Fibroblast of lung (primary cell): ENCODE measurements at places on chromosomes 3 and 15. TPM values are rescaled to one million over a fixed set of nuclear protein-coding genes. Genes with fewer than 3 reads are reported as not detected.

GRCh38 chr15:99486371-99487336 is 79.1 kb upstream of the MEF2A start:
- peak; percentile 86 for DNase-seq

DNA sequence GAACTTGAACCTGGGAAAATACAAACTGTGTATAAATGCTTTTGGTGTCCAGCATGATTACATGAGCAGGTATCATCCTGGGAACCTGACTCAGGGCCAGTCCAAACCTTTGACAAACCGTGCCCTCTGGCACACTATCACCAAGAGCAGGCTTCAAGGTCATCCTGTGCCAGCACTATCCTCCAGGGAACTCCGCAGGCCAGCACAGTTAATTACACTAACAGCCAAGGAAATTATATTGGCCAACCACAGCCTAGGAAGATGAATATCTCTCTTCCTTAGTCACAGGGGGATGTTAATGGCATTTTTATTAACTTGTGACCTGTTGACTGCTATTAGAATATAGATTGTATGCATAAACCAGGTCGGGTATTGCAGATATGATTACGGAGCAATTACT is 262.0 kb downstream of the TUSC7 start:
- DNase-seq: no peak

GRCh38 chr3:128287216-128287615 is 133.9 kb downstream of the EEFSEC start:
- no peak for DNase-seq

DNA sequence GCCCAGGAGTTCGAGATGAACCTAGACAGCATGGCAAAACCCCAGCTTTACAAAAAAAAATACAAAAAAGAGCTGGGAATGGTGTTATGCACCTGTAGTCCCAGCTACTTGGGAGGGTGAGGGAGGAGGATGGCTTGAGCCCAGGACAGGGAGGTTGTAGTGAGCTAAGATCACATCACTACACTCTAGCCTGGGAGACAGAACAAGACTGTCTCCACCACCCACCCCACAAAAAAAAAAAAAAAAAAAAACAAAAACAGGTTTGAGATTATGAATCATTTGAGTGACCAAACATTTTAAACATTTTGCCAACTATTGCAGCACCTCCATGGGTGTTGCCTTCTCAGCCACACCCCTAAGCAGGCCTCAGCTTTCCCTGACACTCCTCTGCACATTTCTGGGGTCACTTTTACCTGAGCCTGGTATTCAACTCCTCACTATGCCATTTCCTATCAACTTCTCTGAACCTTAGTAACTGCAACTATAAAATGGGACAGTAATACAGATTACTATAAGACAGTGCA is 41.8 kb downstream of the IL5RA start:
- no peak for DNase-seq

DNA sequence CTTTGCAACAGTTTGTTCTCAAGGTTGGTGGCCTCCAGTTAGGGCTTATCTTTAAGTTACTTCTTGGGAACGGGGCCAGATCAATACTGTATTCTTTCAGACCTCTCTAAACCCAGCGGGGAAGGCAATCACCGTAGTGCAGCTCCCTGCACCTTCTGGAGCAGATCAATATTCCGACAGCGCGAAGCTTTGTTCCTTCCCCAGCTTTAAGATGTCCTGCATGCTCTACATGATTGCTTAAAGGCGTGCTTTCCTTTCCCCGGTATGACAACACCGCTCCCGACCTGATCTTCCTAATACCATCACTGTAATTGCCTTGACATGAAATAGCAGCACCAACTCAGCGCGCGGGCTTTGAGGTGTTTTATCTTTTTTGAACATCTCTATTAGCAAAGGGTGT is 755.2 kb downstream of the NR2F2 start:
- DNase-seq: no peak

- DNase-seq: peak; percentile 37
These were observed 9.9 kb downstream of the THSD4 start for GRCh38 chr15:71124937-71125790.

- no peak for DNase-seq
These were observed 1300.1 kb upstream of the EPHA6 start for GRCh38 chr3:95514260-95514659.

Gene LRRC34
- total RNA-seq: 1.8 and 2.0 TPM in 2 replicates

Gene C3orf80
- 0.26 and 0.33 TPM in 2 replicates for total RNA-seq
